ENCODE measurements at places on chromosomes 7 and 10.

GRCh38 chr7:48803250-48803649 lies 121.1 kb upstream of the CDC14C start:
- DNase-seq, result no peak

- no peak for DNase-seq
Observed at GRCh38 chr10:98269435-98269912, 1.5 kb upstream of the LOXL4 start.

GRCh38 chr10:109592391-109592790 lies 330.9 kb downstream of the XPNPEP1 start:
- no peak for DNase-seq

- DNase-seq, result no peak
Observed at GRCh38 chr10:50286517-50286916, 35.2 kb upstream of the ASAH2 start.

DNA sequence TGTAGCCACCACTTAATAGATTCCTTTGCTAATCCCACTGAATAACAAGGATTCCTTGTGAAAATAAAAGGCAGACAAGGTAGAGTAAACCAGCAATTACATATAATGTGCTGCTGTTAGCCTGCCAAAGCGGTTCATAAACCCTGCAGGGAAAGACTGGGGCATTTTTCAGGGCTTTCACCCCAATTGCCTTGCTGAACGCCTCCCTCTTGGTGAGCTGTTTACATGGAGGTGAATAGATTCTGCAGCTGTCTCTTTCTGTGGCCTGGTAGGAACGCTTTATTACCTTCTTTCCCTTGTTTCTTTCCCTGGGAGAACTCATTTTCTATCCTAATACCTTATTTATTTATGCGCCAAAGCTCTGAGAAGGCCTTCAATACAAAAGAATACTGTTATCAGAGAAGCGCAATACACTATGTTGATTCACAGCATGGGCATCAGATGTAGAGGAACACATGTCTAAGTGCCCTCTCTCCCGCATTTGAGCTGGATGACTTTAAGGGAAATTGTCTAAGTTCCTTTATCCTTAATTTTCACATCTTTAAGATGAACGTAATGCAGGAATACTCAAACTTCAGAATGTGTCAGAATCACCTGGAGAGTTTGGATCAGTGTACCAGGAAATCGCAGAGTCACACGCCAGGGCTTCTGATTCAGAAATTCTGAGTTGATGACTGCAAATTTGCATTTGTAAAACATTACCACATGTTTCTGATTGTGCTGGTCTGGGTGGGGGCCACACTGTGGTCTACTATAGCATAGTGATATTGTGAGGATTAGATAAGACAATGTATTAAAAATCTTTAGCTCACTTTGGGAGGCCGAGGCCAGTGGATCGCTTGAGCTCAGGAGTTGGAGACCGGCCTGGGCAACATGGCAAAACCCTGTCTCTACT lies 1203.8 kb downstream of the SORCS3 start:
- DNase-seq, result no peak

DNA sequence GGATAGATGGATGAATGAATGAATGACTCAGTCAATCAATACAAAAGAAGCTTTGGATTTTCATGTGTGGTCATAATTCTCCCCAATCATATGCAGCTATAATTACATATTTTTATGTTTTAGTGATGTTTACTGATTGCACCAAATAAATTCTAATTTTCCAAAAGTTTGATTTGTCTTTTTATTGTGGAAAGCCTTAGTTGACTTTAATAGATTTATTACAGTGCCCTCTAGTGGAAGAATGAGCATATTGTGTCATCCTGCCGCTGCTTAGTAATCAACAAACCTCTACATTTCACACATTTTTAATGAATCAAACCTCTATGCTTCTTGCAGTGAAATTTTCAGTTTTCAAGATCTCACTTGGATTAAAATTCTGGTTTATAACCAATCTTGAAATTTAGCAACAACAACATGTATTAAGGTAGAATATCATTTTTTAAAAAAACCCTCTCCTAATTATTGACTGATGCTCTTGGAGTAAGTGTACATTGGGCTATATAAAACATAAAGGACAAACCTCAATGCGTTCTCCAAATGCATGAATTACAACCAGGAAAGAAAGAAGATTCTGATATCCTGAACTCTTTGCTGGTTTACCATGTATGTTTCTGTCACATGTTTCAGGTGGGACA lies 55.6 kb upstream of the PNLIP start:
- DNase-seq, result no peak

DNA sequence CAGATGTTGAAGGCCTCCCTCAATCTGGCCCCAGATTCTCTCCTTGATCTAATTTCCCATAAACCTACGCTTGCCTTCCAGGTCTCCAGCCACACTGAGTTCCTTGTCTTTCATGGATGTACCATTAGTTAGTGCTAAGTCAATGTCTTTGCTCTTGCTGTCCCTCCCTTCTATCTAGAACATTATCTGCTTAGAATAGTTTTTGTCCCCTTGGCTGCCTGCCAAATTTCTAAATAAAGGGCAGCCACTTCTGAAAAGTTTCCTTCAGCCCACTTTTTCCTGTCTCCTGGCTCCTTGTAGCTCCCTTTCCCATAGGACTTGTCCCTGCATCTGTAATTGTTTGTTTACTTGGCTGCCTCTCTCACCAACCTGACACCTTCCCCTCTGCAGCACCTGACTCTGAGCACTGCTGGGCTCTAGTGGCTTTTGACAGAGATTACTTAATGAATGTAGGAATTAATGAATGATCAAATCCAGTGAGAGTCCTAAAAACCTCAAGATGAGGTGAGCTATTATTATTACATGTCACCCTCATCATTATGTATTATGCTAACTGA lies 58.3 kb downstream of the CXCL12 start:
- no peak for DNase-seq

GRCh38 chr10:77264107-77264506 lies 373.5 kb downstream of the KCNMA1 start:
- peak; percentile 42 for DNase-seq

GRCh38 chr10:78903341-78903940 lies 165.3 kb upstream of the ZMIZ1 start:
- no peak for DNase-seq

DNA sequence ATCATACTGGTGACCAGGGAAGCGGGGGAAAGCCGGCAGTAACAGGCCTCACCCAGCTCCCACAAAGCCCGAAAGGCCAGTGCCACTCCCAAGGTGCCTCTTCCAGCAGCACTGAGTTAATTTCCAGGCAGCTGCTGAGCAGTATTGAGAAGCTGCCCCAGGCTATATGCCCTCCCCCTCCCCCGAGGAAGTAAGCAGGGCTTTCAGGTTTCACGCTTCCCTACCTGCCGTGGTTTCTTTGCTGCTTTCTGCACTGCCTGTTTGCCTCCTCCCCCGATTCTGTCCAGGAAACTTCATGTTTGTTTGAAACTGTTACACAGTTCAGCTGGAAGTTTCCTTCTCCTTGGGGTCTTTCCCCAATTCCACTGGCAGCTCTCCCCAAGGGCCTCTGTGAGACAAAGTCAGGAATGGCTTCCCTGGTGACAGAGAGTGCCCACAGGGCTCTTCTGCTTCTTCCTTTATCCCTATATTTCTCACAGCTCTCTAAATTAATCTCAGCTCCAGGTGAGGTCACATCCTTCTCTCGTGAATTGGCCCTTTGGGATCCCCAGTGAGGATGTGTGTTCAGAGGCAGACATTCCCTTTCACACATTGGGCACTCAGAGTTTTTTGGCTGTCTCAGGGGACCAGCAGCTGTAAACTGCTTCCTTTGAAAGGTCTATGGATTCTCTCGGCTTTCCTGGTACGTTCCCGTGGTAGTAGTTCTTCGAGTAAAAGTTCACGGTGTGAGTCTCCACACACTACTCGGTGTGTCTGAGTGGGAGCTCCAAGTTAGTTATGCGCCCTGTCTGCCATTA lies 19.4 kb downstream of the C1GALT1 start:
- peak; percentile 23 for DNase-seq

- no peak for DNase-seq
Observed at GRCh38 chr7:26458466-26459145, 166.9 kb downstream of the SNX10 start.

DNA sequence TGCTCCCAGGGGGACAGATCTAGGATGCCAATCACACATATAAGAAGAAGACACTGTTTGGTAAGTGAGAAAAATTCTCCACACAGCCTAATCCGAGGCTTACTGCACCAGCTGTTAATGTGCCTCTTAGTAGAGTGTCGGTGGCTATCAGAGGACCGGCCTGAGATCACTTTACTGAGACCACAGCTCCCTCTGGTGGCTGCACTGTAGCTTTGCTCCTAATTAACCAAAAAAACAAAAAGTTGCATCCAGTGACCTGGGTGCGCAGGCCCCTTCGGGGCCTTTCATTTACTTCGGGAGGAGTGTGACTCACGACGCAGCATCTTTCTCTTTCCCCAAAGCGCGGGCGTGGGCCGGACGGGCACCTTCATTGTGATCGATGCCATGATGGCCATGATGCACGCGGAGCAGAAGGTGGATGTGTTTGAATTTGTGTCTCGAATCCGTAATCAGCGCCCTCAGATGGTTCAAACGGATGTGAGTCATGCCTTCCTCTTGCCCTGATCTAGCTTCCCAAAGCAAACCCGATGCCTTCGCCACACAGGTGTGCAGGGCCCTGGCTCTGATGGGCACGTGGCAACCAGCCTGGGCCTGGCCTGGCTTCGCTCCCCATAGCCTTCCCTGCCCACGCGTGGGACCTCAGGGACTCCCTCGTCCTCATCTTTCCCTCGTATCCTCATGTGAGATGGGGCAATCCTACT lies 56.7 kb downstream of the MKI67 start:
- peak; percentile 74 for DNase-seq

DNA sequence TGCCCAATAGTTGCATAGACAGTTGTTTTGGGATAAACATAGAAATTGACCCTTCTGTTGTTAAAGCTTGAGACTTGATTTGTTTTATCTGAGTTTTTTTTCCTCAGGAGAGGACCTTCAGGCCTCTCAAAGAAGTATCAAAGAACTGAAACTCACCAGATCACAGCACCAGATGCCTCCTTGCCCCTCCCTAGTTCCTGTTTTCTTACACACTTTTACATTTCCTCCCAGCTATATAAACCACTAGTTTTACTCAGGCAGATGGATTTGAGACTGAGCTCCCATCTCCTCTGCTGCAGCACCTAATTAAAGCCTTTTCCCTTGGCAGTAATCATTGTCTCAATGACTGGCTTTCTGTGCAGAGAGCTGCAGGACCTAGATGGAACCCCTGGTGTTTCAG lies 150.6 kb upstream of the NRG3 start:
- DNase-seq, result no peak

All from stimulated activated naive CD8-positive, alpha-beta T cell treated with anti-CD3 and anti-CD28 coated beads, Interleukin-15, amount 100 ng/mL, for 72 hours (primary cell).